ENCODE measurements at places on chromosomes 7 and 10. TPM values are rescaled to one million over a fixed set of nuclear protein-coding genes. Genes with fewer than 3 reads are reported as not detected.

GRCh38 chr10:122450353-122450990, 4.0 kb upstream of the ARMS2 start:
- no peak overlapping the region for H3K4me3 ChIP-seq
- H3K27ac ChIP-seq = no peak overlapping the region
- no peaks in the 10 kb centered on the region for H3K36me3 ChIP-seq

DNA sequence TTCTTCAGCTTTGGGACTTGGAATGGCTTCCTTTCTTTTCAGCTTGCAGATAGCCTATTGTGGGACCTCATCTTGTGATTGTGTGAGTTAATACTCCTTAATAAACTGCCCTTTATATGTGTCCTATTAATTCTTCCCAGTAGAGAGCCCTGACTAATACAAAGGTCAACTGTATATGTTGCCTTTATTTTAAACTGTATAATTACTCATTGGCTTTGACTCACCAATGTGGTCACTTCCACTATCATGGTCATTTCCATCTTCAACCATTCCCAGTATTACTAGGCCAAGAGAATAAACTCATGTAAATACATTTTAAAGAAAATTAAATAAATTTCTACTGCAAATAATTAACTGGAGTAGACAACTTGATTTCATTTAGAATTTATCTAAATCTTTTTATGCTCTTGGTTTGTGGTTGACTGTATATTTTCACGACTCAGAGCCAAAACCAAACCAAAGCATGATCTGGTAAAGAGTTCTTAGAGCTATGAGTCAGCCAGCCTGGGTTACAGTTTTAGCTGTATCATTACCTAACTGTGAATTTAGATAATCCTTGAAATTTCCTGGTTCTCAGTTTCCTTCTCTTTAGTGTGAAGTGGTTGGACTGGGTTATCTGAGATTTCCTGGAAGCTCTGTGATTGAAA, 188.4 kb downstream of the PPP1R3A start:
- no peak for DNase-seq
- H3K4me3 ChIP-seq = no peak overlapping the region
- no peaks in the 10 kb centered on the region for H3K27me3 ChIP-seq

GRCh38 chr10:48554246-48554645, 50.6 kb downstream of the ARHGAP22 start:
- no peak for DNase-seq
- no peaks in the 10 kb centered on the region for H3K4me1 ChIP-seq
- no peak overlapping the region for H3K4me3 ChIP-seq
- no peak overlapping the region for H3K27ac ChIP-seq

The LRRD1 gene
- total RNA-seq = not detected

- H3K27ac ChIP-seq = no peak overlapping the region
- no peak overlapping the region for H3K4me3 ChIP-seq
- no peaks in the 10 kb centered on the region for H3K27me3 ChIP-seq
Observed at GRCh38 chr7:110373416-110373815, 717.5 kb upstream of the LRRN3 start.

DNA sequence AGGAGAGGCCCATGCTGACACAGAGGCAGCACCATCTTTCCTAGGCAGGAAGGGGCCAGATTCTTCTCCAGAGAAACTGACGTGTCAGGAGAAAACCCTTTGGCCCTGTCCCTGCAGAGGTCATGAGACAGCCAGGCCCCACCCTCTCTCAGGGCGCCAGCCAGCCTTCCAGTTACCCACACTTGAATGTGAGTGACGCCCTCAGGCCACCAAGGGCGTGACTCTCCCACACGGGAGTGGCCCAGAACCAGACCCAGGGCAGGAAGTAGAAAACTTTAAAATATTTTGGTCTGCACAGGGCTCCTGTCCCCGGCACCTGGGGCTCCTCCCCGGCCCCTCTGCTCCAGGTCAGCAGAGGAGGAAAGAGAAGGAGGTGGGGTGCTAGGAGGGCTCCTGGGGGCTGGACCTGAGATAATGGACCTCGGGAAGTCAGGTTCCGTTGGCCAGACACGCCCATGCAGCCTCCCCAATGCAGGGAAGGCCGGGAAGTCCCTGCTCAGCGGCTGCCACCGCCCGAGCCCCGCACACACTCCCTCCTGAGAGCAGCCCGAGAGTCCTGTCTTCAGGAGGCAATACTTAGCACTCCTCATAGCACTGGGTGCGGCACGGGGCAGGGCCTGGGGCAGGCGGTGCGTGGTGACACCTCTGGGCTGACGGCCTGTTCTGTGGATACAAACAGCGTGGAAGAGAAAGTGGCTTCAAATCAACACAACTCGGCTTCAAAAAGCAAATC, 67.0 kb upstream of the CFAP46 start:
- peaks cover 2% of the 10 kb centered on the region for H3K27me3 ChIP-seq
- no peak for DNase-seq
- no peak overlapping the region for H3K4me3 ChIP-seq
- no peaks in the 10 kb centered on the region for H3K36me3 ChIP-seq
- H3K4me1 ChIP-seq = no peaks in the 10 kb centered on the region

DNA sequence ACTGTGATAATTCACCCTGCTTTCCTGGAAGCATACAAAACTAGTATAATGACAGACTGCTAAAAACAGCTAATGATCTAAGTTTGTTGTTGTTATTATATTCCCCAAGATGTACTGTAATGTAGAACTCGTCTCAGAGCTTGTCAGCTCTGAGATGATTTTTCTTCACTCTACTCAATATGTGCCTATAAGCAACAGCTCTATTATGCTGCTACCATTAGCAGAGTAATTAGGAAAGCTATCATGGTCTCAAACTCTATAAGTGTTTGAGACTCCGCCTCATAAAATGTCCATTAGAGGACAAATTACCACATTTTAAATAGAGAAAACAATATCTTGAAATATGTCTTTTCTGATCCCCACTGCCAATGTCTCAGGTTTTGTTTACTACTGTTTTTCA, 476.5 kb upstream of the PCDH15 start:
- no peaks in the 10 kb centered on the region for H3K4me1 ChIP-seq
- H3K36me3 ChIP-seq = no peaks in the 10 kb centered on the region
- H3K4me3 ChIP-seq = no peak overlapping the region

The DPYSL4 gene
- total RNA-seq = 5.2 TPM

The AOAH gene
- 26.8 TPM for total RNA-seq

The FGL2 gene
- 10.7 TPM for total RNA-seq

Data from activated naive CD8-positive, alpha-beta T cell treated with anti-CD3 and anti-CD28 coated beads, Interleukin-2, amount 10 ng/mL, durations not matched to agents 7 days and 5 days (primary cell).